ENCODE measurements at places on chromosomes 12 and 14. TPM values are rescaled to one million over a fixed set of nuclear protein-coding genes. Genes with fewer than 3 reads are reported as not detected.

GRCh38 chr14:67622675-67623074, 3.0 kb downstream of the ARG2 start:
- no peak for DNase-seq

CMKLR1 gene
- total RNA-seq, result 12.8 TPM

DNA sequence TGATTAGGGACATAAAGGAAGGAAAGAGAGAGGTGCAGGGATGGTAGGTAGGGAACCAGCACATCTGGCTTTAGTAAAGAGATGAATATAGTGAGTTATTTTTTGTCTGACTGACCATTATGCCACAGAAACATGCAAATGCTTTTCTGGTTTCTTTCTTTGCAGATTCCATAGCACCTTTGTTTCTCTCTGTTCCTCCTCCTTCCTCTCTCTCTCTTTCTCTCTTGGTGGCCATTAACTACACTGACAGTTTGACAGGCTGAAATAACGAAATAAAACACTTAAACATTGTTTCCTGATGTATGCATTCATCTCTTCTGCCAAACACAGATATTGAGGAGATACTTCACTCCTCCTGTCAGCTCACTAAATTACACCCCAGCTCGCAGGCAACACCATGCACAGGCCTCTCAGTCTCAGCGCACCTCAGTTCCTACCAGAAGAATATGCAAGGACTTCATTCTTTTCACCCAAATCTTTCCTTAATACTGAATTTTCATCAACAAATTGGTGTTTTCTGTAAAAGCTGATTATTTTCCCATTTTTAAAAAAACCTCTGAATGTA, 406.9 kb upstream of the SOX5 start:
- DNase-seq, result no peak

DNA sequence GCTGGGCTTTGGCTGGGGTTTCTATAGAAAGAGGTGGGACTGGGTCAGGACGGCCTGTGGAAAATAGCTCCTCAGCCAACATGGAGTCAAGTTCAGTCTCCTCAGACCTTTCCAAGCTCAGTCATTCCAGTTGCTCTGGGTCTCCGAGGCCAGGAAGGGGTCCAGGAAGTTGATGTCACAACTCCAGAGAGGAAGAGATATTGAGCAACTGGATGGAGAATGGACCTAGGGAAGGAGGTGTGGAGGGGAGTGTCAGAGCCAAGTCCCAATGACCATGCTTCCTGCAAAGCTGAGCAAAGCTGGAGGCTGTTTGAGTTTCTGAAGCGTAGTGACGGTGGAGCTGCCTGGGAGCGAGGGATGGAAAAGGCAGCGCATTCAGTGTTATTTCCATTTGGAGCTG, 86.1 kb downstream of the SLC24A4 start:
- DNase-seq, result no peak

DNA sequence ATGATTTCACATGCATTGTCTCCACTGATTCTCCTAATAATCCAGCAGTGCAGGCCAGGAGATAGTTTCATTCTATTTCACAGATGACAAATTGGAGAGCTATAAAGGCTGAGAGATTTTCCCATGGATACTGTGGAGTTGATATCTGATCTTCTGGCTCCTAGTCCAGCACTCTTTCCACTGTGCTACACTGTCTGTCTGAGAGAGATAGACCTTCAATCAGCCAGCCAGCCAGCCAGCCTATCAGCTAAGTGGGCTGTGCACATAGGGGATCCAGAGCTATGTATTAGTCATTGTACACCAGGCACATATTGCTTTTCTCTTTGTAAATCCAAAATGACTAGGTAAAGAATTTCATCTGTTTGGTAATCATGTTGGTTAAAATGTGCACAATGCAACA, 91.8 kb upstream of the ATP2B1 start:
- no peak for DNase-seq

DNA sequence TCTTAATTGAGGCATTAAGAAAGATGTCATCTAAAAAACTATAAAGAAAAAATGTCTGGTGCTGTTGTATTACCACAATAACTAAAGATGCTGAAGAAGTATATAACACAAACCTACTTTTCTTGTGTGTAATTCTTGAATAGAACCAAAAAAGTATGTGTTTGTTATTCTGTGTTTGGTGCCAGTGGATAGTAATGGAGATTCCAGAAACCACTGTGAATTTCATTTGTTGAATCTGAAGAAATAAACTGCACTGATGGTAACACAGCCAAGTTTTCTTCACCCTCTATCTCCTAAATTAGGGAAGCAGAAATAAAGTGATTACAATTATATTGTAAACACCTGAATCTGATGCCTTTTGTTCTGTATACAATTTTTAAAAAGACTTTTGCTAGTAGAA, 13.1 kb upstream of the KERA start:
- DNase-seq, result no peak

KRT85 gene
- total RNA-seq, result not detected

DNA sequence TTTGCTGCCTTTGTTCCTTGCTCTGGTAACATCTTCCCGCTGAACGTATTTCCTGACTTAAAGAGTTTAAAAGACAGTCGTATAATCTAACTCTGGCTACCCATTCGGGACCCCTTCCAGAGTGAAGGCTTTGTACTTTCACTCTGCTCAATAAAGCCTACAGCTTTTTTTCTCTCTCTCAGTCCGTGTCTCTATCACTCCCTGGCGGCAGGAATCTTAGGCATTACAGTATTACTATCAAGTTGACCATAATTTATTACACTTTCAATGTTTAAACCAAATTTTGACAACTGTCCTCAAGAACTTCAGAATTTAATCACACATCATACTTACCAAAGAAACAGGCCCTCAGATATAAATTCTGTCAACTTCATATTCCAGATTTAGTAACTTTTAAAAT, 967.9 kb downstream of the FSCB start:
- DNase-seq, result no peak

GRCh38 chr12:123723011-123723410, 10.9 kb downstream of the ATP6V0A2 start:
- no peak for DNase-seq

- no peak for DNase-seq
These were observed 5.5 kb upstream of the GPR132 start for GRCh38 chr14:105070760-105071137.

RASSF9 gene
- 1.2 TPM for total RNA-seq

DNA sequence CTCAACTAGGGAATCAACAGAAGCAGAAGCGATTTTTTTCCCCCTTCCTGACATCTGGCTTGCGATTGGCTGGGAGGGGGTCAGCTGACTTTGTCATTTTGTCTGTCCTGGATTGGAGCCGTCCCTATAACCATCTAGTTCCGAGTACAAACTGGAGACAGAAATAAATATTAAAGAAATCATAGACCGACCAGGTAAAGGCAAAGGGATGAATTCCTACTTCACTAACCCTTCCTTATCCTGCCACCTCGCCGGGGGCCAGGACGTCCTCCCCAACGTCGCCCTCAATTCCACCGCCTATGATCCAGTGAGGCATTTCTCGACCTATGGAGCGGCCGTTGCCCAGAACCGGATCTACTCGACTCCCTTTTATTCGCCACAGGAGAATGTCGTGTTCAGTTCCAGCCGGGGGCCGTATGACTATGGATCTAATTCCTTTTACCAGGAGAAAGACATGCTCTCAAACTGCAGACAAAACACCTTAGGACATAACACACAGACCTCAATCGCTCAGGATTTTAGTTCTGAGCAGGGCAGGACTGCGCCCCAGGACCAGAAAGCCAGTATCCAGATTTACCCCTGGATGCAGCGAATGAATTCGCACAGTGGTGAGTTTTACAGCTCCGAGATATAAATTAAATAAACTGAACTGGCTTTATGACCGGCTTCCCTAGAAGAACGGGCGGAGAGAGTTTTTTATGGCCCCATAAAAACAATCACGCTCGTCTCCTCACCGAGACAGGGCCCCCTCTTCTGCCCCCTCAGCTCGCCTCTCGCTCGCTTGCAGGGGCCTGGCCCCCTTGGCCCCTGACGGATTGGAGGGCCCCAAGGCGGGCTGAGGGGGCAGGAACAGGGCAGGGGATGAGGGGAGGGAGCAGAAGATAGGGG, at the start of gene HOXC6:
Gene HOXC6, plus strand, starts transcription at position 127 of the 888 bp plus-strand sequence. Its CDS starts 82 bp downstream, at position 209.
- no peak for DNase-seq

- DNase-seq, result no peak
These were observed 2.3 kb downstream of the ACRBP start for GRCh38 chr12:6644903-6645302.

GRCh38 chr12:39077226-39077625, 171.8 kb upstream of the CPNE8 start:
- DNase-seq, result no peak

DNA sequence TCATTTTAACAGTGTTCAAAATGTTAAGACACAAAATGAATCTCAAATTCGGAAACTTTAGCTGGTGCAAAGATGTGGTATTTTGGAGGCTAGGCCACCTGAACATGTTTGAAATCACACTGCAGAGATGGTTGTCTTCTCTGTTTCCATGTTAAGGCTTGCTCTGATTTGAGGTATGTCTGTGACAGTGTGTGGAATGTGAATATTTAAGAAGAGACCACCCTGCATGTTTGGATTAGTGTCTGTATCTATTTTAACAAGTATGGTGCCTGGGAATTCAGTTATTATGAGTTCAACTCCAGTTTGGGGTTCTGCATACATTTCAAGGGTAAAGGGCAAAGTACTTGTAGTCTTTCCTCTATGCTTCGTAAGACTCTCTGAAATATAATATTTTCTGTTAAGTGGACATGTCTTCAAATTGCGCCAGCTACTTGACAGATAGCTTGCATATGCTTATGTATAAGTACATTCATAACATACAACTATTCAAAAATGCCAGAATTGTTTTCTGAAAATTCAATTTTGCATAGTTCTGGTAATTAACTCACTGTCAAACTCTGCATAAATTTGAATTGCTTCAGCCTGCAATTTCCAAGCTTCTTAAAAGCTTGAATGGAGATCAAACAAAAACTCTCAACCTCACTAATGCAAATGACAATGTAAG, 424.0 kb downstream of the ADAMTS20 start:
- no peak for DNase-seq

GRCh38 chr12:110699591-110700445, 10.9 kb upstream of the HVCN1 start:
- no peak for DNase-seq

DNA sequence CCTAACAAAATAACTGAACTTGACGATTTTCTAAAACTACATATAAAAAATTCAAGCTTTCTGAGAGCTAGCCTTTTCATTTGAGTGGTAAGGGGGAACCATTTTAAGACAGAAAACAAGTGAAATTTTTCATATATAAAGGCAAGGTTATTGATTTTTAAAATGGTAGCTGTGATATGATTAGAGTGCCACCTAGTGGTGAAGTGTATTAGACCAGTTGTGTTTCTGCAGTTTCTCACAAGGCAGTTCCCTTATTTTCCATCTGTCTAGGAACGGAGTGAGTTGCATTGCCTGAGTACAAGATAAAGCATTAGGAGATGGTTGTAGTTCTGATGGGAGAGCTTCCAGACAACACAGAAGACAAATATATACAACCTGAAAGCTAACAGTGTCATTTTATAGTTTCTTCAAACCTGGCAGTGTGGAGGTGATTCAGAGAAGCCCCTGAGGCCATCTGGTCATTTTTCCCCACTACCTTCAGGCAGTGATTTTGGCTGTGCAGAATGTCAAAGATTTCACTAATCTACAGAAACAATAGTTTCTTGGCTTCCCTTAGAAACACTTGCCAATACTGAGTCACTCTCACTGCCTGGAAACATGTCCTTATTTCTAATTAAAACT, 180.8 kb downstream of the C12orf50 start:
- DNase-seq, result no peak

C1RL gene
- total RNA-seq, result 64.8 TPM

GRCh38 chr14:85280074-85280473, 249.9 kb upstream of the FLRT2 start:
- no peak for DNase-seq

GRCh38 chr12:52232674-52233461, at the start of gene KRT7:
Gene KRT7 (plus strand): TSS chr12:52233243. CDS start chr12:52233297, 54 bp downstream.
- DNase-seq, result no peak

- no peak for DNase-seq
These were observed 315.9 kb downstream of the BMP4 start for GRCh38 chr14:53640695-53641094.

DNA sequence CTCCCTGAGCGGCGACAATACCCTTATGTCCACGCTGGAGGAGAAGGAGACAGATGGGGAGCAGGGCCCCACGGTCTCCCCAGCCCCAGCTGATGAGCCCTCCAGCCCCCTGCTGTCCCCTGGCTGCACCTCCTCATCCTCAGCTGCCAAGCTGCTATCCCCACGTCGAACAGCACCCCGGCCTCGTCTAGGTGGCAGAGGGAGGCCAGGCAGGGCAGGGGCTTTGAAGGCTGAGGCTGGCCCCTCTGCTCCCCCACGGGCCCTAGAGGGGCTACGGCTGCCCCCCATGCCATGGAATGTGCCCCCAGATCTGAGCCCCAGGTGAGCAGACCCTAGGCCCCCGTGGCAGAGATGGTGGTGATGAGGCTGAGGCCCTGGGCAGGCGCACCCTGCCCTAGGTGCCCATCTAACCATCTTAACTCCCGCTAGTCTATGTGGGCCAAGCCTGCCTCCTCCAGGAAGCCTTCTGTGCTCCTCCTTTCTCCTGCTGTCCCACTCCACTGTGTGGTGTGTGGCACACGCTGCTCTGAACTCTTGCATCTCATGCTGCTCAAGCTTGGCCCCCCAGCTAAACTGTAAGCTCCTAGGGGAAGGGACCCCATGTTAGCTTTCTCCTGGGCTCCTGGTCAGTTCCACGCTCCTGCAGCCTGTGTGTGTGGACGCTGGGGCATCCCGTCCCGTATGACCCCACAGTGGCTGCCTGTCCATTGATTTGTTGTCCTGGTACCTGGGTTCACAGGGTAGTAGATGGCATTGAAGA, 12.1 kb downstream of the MCRS1 start:
- DNase-seq, result no peak

DNA sequence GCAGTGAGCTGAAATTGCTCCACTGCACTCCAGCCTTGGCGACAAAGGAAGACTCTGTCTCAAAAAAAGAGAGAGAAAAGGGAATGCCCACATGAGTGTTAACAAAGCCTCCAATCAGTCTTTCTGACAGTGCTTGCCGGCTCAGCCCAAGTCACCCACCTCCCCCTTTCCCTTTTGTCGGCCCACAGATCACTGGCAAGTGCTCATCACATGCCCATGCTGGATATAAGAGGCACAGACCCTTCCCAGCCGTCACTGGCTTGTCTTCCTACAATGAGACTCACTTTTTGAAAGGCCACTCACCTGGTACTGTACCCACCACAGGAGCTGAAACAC, 70.8 kb downstream of the CCDC88C start:
- DNase-seq, result no peak

SRGAP1 gene
- 17.5 TPM for total RNA-seq
